ENCODE measurements at places on chromosomes 1 and 21. TPM values are rescaled to one million over a fixed set of nuclear protein-coding genes. Genes with fewer than 3 reads are reported as not detected.

DNA sequence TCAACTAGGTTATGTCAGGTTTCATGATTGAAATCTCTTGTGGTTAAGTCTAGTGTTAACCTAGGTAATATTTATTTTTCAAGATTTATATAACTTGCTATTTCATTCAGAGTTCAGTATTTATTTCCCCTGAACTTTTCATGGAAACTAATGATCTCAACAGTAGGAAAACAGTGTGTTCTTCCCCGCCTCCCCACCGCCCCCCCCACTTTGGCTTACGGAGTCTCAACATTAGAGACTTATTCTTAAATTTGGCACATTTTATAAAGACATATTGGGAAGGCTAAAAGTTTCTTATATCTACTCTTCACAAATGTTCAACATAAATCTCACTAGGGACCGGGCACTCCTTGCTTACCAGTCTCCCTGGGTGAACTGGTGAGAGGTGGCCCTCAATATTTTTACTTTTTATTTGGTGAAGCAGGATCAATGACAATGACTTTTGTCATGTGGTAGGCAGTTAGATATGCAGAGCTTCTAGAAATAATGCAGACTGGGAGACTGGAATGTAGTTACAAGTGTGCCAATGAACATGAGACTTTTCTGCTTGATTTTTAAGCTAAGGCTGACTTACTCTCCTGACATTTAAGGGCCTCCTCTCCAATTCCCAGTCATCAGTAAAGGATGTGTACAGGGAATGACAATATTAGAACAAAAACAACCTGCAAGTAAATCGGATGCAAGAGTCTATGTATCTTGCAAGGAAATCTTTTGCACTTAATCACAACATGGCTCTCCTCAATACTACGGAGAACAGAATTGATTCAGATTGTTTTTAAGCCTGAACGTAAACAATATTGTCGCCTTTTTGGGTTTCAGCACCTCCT lies 1.7 kb upstream of the MAN1A2 start:
- no peak for DNase-seq

DNA sequence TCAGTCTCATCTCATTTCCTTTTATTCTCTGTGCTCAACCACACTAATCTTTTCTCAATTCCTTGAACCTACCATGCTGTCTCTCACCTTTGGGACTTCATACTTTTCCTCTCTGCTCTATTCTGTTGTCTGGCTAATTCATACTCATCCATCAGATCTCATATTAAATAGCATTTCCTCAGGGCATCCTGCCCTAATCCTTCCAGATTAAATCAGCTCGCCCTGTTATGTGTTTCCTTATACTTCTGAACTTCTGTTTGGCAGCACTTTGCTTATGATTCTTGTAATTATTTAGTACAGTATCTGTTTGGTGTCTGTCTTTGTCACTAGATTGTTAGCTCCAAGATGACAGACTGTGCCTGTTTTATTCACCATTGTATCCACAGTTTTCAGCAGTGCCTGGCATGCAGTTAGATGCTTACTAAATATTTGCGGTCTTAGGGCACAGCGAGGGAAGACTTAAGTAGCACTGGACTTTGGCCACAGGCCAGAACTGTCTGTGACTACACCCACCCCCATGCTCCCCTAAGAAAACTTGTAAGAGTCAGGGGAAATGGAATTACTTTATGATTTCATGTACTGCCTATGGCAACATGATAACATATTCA lies 9.9 kb upstream of the CAP1 start:
- peak; percentile 50 for DNase-seq

GRCh38 chr1:162040657-162041056 lies 17.0 kb upstream of the OLFML2B start:
- peak; percentile 35 for DNase-seq

DNA sequence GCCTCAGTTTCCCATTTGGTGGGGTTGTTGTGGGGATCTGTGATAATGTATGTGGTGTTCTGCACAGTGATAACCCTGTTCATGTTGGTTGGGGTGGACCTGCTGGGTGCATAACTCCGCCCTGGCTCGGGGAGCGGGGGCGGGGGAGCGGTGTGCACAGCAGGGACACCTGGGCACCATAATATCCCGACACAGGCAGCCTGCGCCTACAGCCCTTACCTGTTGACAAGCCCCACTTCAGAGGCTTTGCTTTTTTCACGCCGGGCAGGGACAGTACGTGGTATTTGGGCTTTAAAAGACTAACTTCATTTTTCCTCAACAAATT lies 48.0 kb upstream of the ACOT11 start:
- DNase-seq = no peak

- no peak for DNase-seq
These were observed 88.5 kb upstream of the HMCN1 start for GRCh38 chr1:185645686-185646085.

DNA sequence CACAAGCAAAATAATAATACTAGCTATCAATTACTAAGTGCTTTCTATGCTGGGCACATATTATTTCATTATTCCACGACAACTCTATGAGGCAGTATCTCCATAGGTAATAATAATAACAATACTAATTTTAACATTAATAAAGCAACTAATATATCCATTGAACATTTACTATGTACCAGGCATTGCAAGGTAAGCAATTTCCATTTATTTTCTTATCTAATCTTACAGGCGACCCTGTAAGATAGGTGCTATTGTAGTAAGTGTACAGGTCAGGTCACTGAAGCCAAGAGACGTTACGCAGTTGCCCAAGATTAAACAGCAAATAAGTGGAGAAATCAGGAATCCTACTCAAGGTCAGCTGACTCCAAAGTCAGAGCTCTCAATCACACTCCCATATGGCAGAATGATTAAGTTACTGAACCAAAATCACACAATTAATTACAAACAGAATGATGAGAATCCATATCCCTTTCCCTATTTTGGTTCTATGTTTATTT lies 198.4 kb downstream of the SLC45A1 start:
- DNase-seq = no peak

- no peak for DNase-seq
These were observed 93.7 kb downstream of the VAV3 start for GRCh38 chr1:107871259-107871658.

Gene FCRL5
- not detected for total RNA-seq

Gene S100B
- 5.4 TPM for total RNA-seq

DNA sequence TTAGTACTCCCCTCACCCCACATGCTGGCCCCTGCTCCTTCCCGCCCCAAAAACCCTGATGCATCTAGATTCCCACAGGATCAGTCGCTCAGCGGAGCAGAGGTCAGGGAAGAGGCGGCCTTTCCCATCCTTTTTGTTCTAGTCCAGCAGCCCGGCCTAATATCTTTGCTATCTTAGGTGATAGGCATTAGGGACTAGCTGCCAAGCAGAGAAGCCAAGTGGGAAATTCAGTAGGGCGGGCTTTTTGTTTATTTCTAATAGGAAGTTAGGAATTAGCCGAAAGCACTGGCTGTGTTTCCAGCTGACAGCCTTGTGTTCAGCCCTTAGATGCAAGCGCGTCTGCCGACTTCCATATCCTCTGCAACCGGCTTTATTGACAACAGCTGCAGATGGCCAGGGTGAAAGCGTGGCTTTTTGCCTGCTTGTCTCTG lies 59.0 kb upstream of the BCAR3 start:
- DNase-seq = peak; percentile 68

DNA sequence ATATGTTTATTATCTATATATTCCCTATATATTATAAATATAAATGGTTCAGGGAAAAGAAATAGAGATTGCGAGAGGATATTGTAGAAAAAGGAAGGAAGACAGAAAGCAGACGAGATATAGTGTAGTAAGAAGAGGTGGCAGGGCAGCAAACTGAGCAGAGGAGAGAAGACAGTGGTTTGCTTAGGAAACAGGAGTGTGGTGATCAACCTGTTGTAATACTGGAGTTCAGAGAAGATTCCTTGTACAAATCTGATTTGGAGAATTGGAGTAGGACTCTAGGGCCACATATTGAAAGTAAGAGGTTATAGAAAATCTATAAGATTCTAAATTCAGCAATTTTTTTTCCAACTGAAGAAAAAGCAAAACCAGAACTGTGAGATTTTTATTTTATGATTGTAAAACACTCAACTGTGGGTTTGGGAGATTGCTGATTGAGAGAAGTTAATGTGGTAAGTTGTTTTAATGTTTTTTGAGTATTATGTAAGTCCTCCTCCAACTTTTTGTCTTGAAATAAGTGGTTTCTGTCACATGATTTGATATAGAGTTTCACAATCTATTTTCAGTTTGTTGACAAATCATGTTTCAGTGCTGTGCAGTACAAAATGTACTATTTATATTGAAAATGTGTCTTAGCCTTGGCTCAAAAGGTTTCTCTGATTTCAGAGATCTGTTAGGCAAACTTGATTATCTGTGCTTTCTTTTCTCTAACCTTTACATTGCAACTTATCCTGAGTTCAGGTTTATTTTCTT lies 9.6 kb upstream of the AMY2B start:
- no peak for DNase-seq

DNA sequence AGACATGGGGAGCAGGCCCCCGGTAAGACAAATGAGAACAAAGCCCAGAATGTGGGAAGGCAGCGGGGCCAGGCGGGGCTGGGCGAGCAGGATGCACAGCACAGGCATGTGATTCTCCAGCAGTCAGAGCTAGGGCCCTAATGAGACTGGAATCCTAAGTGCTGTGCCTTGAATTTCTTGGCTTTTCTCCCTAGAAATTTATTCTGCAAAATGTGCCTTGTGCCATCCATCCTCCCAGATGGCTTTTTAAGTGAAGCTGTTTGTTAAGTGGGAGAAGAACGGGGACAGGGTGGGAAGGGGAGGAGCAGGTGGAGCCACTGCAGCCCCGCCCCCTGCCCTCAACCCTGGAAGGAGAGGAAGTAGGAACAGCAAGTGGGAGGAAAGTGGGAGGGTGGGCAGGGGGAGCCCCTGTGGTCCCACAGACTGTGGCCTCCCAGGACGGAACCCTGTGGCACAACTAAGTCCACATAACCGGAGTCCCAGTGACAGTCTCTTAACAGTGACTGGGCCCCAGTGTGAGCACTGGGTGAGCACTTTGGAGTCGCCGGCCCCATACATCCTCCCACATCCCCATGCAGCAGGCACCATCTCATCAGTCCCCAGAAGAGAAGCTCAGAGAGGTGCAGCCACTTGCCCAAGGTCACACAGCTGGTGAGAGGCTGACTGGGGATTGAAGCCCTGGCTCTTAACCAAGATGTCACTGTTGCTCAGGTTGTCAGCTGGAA lies 216.9 kb downstream of the MATN1 start:
- no peak for DNase-seq

DNA sequence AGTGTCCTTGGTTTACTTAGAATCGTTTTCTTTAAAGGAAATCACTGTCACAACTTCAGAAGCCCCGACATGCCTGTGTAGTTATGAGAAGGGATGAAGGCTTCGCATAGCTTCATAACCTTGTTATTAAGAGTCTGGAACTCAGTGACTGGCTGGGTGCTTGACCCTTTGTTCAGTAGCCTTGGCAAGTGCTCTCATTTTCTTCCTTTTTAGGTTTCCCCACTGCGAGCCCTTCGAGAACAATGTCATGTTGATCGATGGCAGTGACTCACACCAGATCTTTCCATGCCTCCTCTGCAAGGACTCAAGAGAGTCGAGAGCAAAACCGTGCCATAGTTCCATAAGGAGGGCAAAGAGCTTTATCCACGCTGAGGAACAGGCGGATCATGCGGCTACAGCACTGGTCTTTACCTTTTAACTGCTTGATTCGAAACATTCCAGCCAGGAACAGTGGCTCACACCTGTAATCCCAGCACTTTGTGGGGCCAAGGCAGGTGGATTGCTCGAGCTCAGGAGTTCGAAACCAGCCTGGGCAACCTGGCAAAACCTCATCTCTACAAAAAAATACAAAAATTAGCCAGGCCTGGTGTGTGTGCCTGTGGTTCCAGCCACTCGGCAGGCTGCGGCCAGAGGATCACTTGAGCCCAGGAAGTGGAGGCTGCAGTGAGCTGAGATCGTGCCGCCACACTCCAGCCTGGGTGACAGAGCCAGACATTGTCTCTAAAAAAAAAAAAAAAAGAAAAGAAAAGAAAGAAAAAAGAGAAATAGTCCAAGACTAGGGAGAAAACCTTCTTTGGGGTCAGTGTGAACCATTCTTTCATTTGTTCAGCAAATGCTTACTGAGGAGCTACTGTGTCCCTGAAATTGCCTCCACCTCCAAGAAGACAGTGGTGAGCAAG lies 95.4 kb upstream of the ERRFI1 start:
- DNase-seq = peak; percentile 61

DNA sequence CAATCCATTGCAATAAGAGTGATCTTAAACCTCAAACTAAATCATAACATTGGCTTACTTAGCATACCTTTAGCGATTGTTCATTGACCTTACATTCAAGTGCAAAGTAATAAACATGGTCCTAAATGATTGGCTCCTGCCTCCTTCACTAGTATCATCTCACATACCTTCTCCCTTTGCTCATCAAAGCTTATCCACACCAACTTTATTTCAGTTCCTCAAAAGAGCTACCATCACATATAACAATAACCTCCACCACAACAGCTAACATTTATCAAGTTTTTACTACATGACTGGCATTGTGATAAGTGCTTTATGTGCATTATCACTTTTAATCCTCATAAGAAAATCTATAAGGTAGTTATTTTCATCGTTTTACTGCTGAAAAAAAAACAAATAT lies 198.8 kb downstream of the COL24A1 start:
- DNase-seq = no peak

DNA sequence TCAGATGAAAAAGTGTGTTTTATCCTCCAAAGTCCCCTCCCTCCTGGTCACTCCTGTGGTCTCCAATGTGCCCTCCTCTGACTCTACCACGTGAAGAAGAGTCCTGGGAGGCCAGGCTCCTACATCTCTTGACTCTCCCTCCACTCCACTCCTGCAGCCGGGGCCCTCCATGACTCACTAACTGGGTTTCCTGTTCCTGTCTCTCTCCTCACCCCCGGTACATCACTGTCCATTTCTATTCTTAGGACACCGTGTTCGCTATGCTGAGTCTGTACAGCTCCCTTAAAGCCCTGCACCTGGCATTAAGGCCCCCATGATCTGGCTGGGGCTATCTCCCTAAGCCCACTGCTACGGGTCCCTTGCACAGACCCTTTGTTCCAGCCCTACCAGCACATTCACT lies 93.4 kb downstream of the BCAR3 start:
- DNase-seq = no peak

Gene OR2T2
- total RNA-seq = not detected

DNA sequence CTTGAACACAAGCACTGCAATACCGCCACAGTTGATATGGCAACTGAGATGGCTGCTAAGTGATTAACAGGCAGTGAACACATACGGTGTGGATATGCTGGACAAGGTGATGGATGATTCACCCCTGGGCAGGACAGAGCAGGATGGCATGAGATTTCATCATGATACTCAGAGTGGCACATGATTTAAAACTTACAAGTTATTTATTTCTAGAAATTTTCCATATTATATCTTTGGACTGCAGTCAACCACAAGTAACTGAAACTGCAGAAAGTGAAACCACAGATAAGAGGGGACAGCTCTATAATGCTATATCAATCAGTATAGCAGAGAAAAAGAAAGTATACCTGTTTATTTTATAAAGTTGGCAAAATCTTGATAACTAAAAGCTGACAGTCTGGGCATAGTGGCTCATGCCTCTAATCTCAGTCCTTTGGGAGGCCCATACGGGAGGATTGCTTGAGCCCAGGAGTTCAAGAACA lies 47.9 kb downstream of the PHACTR4 start:
- peak; percentile 70 for DNase-seq

Gene NPR1
- 39.7 TPM for total RNA-seq

GRCh38 chr1:58572690-58573089 lies 4.4 kb downstream of the TACSTD2 start:
- peak; percentile 83 for DNase-seq

Gene STUM
- 2.8 TPM for total RNA-seq

GRCh38 chr1:43618521-43619313 lies 31.2 kb upstream of the KDM4A start:
- no peak for DNase-seq

GRCh38 chr1:35500439-35500838 lies 56.8 kb downstream of the KIAA0319L start:
- no peak for DNase-seq

Gene AZIN2
- 2.0 TPM for total RNA-seq
